Right cardiac atrium (tissue), 5 donors: ENCODE measurements at places on chromosomes 2 and 18. TPM values are rescaled to one million over a fixed set of nuclear protein-coding genes. Genes with fewer than 3 reads are reported as not detected.

GRCh38 chr18:36469461-36469860 lies 171.9 kb downstream of the FHOD3 start:
- peak; percentile 76 for DNase-seq

Gene SLC8A1
- polyA plus RNA-seq: 41.8 TPM

Gene SPHKAP
- 16.1 TPM for polyA plus RNA-seq

Gene G6PC2
- not detected for polyA plus RNA-seq

DNA sequence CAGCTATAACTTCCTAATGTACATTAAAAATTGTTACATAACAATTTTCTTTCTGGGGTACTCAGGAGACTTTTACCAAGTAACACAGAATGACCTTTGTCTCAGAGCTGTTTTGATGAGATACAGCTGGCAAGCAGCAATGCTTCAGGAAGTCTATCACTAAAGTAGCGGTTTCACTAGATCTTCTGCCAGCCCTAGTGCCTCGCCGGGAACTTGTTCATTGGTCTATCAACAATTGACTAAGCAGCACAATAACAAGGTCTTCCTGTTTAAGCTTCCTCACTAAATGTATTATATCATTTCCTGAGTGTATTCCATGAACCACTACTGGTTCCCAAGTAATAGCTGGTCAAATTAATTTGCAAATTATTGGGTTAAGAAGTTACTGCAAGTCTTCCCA lies 69.2 kb downstream of the TRIP12 start:
- peak; percentile 49 for DNase-seq

- peak; percentile 66 for DNase-seq
These were observed 181.9 kb downstream of the MREG start for GRCh38 chr2:215831296-215831913.

DNA sequence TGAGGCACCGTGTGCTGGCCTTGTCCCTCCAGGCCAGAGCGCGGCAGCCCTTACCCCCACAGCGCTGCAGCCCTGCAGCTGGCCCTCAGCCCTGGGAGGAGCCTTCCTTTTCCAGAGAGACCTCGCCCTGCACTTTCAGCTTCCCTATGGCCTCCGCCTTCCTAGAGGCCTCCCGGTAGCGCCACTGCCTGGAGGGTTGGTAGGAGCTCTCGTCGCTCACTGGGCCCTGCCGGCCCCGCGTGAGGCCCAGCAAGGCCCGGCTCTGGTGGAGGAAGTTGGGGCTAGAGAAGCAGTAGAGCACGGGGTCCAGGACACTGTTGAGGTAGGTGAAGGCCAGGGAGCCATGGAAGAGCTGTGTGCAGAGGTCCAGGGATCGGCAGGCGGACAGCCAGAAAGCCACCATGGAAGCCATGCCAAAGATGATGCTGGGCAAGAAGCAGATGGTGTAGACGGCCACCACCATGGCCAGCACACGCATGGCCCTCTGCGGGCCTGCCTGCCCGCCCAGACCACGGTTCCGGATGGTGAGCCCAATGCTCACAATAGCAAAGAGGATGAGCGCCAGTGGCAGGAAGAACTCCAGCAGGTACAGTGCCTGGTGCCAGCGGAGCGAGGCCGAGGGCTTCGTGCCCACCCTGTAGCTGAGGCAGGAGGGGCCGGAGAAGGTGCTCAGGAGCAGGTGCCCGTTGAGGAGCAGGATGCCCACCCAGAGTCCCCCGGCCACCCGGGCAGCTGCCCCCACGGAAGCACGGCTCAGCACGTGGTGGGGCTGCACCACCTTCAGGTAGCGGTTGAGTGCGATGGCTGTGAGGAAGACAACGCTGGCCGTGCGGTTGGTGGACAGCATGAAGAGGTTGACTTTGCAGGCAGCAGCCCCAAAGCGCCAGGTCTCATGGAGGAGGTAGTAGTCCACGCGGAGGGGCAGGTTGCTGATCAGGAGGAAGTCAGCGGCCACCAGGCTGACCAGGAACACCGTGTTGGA lies 821 bp downstream of the OXER1 start:
- no peak for DNase-seq

DNA sequence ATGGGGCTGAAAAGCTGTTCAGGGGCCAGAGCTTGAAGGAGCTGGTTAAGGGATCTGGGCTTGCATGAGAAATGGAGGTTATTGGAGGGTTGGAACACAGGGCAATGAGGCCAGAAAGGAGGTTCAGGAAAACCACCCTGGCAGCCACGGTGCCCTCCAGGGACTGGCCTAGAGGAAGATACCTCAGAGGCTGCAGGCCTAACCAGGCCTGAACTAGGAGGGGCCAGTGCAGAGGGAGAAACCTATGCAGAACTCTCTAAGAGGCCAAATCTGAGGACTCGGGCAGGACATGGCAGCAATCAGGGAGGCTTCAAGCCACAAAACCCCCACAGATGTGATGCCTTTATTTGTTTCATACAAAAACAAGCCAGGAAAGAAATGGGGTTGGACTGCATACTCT lies 66.8 kb downstream of the BIN1 start:
- DNase-seq: no peak

DNA sequence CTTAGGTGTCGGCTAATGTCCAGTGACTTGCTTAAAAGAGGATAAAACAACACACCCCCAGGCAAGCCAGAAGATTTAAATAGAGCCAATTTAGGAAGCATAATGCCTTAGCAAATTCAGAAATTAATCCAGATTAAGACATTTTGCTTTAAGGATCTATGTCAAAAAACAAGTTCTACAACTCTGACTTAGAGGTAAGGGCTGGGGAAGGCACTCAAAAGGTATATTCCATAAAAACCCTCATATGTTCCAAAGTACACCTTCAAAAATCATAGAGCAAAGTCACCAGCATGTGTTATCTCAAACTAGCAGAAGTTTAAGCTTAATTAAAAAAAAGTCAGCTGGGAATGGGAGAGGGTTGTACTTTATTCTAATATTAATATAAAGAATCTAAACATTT lies 206.4 kb downstream of the NOL4 start:
- DNase-seq: no peak

DNA sequence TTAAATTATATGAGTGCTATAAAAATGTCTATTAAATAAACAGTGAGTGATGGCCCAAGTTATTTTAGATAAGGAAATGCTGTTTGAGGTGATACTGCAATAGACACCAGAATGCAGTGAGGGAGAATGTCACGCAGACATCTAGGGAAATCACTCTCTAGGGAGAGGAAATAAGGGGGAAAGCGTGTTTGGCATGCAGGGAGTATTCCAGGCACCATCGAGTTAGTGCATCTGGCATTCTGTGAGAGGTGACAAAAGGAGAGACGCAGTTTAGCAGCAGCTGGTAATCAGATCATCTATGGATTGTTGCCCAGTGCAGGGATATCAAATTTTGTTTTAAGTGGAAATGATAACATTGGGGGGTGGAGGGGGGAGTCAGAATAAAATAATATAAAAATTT lies 175.4 kb upstream of the NETO1 start:
- no peak for DNase-seq

DNA sequence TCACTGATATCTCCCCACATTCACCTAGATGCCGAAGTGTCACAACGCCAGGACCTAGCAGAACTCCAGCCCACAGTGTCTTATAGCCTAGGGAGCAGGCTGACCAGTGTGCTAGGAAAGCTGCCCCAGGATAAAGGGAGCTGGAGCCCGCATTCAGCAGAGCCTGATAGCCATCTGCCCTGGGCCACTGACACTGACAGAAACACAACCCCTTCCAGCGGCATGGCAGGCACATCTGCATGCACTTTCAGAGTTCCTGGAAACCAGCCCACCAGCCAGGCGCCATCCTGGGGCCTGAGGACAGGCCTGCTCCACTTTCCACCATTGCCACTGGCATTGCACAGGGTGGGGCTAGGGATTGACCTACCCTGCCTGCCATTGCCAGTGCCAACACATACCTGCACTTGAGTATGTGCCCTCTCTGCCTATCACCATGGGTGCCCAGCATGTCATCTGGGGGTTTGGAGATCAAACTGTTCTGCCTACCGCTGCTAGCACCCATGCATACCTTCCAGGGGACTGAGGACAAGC lies 290.1 kb upstream of the KLHL14 start:
- peak; percentile 18 for DNase-seq

Gene SNORC
- 0.59 TPM for polyA plus RNA-seq

DNA sequence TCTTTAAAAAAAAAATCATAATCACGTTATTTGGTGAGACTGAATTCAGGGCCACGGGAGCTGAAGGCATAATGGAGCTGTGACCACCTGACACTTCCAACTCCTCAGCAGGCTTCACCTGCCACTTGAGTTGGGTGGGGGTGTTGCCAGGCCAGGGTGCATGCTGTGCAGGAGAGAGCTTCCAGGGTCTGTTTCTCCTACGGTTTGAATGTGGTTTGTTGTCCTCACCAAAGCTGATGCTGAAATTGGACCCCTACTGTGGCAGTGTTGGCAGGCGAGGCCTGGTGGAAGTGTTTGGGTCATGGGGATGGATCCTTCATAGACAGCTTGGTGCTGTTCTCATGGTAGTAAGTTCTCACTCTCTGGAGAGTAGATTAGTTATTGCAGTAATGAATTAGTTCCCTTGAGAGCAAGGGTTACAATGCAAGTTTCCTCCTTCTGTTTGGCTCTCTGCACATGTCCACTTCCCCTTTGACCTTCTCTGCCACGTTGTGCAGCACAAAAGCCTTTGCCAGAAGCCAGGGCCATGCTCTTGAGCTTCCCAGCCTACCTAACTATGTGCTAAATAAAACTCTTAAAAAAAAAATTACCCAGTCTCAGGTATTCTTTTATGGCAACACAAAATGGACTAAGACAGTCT lies 38.3 kb upstream of the ANKRD44 start:
- DNase-seq: no peak

Gene TRPM8
- not detected for polyA plus RNA-seq

DNA sequence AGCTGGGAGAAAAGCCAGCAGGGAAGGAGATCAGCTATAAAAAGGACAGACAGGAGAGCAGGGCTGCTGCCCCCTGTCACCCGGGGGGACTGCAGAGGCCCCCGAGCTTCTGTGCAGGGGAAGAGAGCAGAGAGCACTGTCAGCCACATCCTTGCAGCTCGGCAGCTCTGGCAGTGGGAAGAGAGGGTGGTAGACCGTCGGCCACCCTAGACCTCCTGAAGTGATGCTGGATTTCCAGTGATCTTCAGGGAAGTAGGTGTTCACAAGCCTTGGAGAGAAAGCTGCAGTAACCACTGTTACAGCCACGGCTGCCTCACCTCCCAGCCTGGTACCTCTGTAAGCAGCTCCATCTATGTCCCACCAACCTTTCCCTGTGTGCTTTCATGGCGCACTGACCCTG lies 134.9 kb downstream of the TFCP2L1 start:
- DNase-seq: no peak
